HS-27A (cell line): ENCODE measurements at places on chromosomes 3 and 15.

GRCh38 chr3:78221796-78222195 is 1181.9 kb downstream of the ROBO2 start:
- no peak for DNase-seq

- DNase-seq = no peak
Observed at GRCh38 chr15:69307939-69308338, 9.2 kb downstream of the PAQR5 start.

- DNase-seq = no peak
Observed at GRCh38 chr3:138197524-138197923, 10.4 kb downstream of the ARMC8 start.

- DNase-seq = no peak
Observed at GRCh38 chr3:57949785-57950615, 58.2 kb upstream of the FLNB start.

GRCh38 chr15:48413304-48413703 is 82.1 kb downstream of the DUT start:
- DNase-seq = no peak

GRCh38 chr3:64207289-64208080 is 17.8 kb downstream of the PRICKLE2 start:
- no peak for DNase-seq

DNA sequence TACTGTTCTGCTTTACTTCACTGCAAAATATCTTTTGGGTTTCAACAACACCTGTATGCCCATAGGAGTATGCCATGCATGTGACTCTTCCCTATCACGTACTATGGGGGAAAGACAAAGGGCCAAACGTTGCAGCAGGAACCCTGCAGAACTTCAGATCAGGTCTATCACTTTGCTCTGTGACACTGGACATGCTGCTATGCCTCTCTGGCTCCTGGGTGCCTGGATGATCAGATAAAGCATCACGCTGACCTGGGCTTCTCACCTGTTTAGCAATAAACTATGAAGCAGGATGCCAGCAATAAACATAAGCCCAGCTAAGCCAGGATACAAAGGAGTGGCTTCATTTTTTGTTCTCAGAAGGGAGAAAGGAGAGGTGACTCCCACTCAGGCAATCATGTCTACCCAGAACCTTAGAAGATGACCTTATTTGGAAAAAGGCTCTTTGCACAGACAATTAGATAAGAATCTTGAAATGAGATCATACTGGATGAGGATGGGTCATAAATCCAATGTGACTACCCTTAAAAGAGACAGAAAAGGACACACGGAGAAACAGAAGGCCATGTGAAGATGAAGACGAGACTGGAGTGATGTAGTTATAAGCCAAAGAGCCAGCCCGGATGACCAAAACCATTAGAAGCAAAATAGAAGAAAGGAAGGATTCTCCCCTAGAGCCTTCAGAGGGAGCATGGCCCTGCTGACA is 19.3 kb downstream of the POMGNT2 start:
- no peak for DNase-seq

DNA sequence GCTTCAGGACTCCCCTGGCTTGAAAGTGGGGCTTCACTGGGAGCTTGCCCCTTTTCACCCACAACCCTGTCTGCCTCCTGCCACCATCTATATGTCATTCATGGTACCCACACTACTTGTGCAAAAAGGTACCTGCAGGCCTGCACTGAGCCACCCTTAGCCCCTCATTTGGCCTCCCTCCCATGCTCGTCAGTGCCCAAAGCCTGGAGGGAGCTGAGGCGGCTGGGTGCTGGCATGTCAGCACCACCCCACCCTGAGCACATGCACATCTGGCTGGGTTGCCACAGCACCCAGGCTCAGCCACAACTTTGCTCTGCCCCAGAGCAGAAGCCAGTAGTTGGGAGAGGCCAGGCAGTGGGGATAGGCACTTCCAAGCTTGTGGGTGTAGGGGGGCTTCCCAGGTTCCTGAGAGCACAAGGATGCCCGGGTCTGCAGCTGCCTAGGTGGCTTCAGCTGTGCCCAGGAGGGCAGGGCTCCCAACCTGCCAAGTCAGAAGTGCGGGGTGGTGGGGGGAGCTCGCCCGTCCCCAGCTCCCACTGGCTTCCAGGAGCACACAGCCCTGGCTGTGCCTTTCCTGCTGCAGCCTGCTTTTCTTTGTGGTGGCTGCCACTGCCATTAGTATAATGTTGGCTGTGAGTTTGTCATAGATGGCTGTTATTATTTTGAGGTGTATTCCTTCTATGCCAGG is 1054.6 kb upstream of the EPHA6 start:
- no peak for DNase-seq

GRCh38 chr15:47291767-47292166 is 425.5 kb upstream of the SEMA6D start:
- no peak for DNase-seq

- DNase-seq = no peak
Observed at GRCh38 chr3:187798126-187798525, 52.9 kb upstream of the BCL6 start.

DNA sequence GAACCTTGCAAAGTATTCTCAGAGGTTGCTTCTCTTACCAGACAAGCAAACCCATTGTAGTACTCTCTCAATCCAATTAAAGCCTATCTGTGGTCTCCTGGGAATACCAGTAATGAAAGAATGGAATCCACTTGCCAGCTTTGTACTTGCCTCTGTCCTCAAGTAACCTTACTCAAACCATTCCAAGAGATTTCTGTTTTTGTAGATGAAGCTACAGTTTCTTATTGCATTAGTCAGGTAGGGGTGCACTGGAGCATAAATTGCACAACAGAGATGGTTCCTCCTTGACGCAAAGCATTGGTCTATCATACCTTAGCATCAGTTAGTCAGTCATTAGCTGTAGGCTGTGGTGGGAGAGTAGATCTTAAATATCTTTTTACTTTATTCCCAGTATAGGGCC is 52.9 kb downstream of the BTLA start:
- DNase-seq = no peak

DNA sequence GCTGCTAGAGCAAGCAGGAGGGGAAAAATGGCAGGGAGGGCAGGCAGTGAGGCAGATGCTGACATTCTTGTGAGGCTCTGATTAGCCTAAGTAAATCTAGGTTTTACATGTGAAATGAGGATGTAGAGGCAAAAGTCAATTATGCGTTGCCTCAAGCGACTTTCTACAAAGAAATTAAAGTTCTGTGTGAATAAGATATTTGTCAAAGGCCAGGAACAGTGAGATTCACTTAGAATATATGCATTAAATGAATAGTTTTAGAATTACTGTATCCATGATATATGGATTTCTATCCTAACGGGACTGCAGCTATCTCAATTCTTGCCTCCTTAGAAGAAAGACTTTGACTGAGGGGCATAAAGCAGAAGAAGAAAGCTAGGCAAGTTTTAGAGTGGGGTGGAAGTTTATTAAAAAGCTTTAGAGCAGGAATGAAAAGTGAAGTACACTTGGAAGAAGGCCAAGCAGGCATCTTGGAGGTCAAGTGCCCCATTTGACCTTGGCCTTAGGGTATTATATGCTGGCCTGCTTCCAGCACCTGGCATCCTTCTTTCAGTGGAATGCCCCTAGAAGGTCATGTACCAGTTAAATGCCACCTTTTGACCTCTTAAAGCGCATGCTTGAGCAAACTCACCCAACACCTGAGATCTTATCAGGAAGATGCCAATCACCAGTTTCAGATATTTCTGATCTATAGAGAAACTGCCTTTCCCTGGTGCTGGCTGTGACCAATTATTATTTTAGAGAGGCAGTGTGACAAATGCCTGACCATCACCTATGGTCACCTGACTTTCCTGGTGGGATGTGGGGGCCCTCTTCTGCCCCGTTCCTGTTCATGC is 38.2 kb downstream of the OSTN start:
- DNase-seq = no peak

- DNase-seq = no peak
Observed at GRCh38 chr3:106083207-106083606, 214.4 kb upstream of the CBLB start.

DNA sequence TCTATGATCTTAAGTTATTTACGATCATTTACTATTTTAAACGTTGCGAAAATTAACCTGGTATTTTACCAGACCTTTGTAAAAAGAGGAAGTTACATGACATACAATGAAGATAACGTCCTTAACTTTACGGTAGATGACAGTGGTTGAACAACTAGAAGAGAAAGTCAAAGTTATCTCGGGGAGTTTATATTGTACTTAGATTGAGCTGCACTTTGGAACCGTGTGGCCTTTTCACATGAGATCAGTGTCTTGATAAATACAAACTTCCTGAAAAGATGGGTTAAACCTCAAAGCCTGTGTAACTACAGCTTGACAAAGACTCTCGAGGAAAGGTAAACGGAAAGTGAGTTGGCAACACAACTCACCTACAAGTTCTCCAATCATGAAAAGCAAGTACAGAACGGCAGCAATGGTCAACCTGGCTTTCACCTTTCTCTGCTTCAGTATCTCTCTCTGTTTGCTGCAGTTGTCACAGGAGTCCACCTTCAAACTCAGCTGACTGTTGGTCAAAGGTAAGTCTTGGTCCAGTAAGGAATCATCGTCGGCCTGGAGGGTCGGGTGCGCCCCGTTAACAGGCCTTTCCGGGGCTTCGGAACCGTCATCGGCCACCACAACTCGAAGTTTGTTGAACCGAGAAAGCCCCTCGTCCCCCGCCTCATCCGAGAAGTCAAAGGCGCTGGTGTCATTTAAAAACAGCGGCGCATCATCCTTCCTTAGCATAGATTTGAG is 793 bp downstream of the SLC30A4 start:
- peak; percentile 4 for DNase-seq

DNA sequence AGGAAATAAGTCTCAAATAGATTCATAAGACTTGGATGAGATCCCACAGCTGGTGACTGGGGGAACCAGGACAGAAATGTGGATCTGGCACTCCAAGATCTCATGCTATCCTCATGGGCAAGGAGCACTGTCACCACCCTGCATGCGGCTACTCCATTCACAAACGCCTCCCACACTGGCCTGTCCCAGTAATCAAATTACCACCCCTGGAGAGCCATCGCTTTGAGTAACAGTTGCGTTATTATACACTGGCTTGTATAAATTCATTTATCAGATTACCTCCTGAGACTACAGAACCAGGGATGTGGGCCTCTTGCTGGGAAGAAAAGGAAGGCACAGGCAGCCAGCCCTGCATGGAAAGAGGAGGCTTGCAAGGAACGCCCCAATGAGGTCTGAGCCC is 27.9 kb upstream of the SLC25A36 start:
- DNase-seq = no peak

DNA sequence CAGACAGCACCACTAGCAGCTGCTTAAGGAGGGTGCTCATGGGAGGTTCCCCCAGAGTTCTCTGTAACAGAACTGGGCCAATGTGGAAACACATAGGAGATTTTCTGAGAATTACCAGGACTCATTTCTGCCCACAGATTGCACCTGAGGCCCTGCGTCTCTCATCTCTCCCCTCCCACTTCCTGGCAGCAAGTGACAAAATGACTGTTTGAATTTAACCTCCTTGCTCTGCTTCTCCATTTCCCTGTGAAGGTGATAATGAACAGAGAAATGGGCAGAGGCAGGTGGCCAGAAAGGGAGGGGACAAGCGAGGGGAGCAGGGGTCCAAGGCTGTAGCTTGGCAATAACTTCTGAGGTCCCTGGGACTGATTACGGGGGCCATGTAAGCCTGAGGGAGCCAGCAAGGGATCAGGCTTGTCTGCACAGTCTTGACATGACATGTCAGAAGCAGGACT is 8.0 kb downstream of the EPHB1 start:
- no peak for DNase-seq

DNA sequence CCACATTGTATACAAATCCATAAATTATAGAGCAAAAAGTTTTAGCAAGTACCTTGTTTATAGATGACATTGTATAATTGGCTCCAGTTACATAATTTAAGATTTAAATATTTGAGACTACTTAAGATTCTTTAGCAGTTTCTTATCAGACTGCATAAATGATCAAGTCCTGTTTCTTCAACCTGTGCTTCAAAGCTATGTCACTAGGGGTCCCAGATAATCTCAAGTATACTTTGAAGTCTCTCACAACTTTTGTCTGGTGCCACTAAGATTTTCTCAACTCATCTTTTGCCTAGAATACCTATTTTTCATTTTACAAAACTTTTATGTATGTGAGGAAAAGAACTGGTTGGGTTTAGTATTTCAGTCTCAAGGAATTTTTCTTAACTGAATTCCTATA is 205.5 kb downstream of the STAG1 start:
- DNase-seq = no peak

GRCh38 chr3:189395825-189396224 is 224.1 kb downstream of the TPRG1 start:
- DNase-seq = no peak

- peak; percentile 89 for DNase-seq
Observed at GRCh38 chr3:111594205-111594604, 941 bp downstream of the ZBED2 start.

- DNase-seq = no peak
Observed at GRCh38 chr15:42921342-42921731, 759 bp upstream of the TTBK2 start.

DNA sequence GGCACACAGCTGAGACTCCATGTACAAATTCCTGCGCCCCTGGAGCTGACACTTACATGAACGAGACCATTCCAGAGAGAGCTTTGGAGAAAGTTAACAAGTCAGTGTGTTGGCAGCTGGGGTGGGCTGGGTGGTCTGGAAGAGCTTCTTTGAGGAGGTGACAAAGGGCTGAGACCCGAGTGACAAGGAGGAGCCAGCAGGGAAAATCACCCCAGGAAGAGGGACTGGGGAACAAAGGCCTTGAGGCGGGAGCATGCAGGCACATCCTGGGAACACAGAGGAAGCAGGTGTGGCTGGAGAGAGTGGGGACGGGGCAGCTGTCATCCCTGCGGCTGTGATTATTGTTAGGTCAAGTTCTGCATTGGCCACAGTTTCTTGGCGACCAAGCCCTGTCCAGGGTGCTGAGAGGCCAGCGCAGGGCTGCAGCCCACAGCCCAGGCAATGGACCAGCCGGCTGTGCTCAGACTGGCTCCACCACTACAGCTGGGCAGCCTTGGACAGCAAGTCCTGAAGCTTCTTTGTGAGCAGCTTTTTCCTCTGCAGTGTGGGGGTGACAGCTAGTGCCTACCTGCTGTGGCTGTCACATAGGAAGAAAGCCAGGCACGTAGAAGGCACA is 34.2 kb upstream of the PRR23E start:
- no peak for DNase-seq

DNA sequence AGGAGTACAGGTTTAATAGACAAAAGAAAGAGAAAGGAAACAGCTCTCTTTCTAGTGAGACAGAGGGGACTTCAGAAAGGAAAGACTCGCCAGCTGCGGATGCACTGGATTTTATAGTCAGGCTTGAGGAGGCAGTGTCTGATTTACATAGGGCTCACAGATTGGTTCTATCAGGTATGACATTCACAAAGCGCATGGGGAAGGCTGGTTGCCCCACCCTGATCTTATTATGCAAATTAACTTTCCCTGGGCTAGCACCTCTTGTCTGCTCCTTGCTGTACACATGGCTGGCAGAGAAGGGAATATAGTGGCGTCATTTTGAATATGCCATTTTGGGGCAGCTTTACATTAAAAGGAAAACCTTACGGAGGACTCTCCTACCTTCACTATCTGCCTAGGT is 938.4 kb upstream of the SEMA6D start:
- DNase-seq = no peak

- DNase-seq = no peak
Observed at GRCh38 chr3:145182196-145182911, 978.6 kb downstream of the PLOD2 start.
